ENCODE measurements at places on chromosomes 4 and X.
A peak's percentile ranks its signal among the peaks of the same experiment; 100 is the strongest.

DNA sequence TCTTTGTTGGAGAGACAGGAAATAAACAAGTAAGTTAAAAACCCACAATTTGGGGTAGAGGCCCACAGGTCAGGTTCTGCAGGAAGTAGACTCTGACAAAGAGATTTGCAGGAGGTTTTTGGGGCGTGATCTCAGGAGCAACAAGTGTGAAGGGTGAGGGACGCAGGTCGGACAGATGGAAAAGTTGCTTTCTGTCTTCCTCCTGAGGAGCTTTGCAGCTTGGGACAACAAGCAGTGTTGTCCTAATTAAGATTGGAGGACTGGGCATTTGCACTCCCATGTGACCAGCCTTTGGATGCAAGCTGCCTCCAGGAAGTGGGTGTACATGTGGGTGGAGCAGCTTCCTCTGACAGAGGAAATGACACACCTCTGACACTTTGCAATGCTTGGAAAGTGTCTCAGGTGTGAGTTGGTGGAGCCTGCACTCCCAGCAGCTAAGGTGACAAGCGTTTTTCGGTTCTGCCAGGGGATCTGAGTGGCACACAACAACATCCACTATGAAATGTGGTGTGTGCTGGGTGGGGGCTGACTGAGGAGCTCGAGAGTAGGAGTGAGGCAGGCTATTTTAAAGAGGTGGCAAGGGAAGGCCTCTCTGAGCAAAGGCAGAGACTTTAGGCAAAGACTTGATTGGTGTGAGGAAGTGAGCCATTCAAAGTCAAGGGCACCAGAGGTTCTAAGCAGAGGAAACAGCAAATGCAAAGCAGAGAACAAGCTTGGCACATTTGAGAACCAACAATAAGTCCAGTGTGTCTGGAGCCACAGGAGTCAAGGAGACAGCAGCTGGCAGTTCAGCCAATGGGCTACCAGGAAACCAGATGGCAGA is 339.8 kb upstream of the GATB start:
- peak; percentile 90 for DNase-seq

- no peak for DNase-seq
Measured at GRCh38 chrX:80139564-80139963, 125.0 kb downstream of the TBX22 start.

GRCh38 chr4:95066050-95066449 is 308.3 kb downstream of the BMPR1B start:
- DNase-seq: no peak

- DNase-seq: no peak
Measured at GRCh38 chr4:48543796-48544195, 53.7 kb downstream of the ZAR1 start.

DNA sequence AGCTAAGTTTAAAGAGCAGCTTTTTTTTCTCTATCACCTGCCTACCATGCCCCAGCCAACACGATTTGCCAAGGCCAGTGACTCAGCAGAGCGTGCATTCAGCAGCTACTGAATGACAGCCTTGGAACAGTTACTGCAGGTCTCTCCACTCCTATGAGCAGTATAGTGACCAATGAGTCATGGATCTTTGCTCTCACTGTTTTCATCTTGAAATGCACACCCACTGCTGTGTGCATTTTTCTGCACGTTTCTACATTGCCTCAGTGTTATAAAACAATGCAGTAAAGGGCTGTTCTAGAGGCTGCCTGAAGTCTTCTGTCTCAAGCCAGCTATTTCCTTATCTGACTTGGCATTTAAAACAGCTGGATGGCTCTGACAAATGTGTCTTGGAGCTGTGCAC is 66.0 kb upstream of the C4orf54 start:
- DNase-seq: no peak

- no peak for DNase-seq
Measured at GRCh38 chr4:105088110-105088879, 58.4 kb upstream of the TET2 start.

- no peak for DNase-seq
Measured at GRCh38 chrX:154658957-154659356, 5.6 kb upstream of the CTAG2 start.

DNA sequence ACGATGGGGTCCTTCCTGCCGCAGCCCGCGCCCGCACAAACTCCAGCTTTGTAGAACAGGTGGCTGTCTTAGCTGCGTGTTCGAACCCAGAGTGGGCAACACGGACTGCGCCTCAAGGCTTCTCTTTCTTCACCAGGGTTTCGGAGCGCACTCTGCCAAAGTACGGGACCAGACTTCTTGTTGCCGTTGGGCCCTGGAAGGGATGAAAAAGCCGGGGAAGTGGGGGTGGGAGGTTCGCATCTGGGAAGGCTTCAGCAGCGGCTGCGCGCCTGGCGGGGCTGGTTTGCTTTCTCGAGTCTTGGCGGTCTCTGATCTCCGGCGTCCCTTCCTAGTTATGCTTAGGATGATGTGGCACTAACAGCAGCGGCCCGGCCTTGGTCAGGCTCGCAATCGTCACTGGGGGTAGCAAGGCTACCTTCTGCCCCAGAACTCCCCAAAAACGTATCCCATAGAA is 673 bp downstream of the PARM1 start:
- DNase-seq: no peak

GRCh38 chr4:4867375-4868039 is 8.0 kb downstream of the MSX1 start:
- no peak for DNase-seq

GRCh38 chrX:46202733-46203514 is 342.3 kb downstream of the ZNF674 start:
- DNase-seq: no peak

DNA sequence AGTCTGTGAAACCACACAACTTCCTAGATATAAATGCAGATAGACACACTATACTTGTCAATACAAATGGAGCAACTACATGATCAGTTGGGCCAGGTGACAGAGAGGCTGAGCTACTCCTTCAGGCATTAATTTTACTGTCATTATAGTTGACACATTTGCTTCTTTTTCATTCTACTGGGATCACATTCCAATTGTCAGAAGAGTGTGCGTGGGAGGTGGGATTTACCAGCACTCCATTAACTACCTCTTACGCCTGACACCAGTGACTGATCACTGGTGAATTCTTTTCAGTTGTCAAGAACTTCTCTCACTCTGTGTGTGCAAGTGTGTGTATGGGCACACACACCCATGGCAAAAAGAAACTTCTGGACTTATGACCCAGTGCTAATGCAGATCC is 94.2 kb upstream of the DIAPH2 start:
- DNase-seq: no peak

- DNase-seq: no peak
Measured at GRCh38 chr4:158229768-158230167, 19.5 kb downstream of the TMEM144 start.

DNA sequence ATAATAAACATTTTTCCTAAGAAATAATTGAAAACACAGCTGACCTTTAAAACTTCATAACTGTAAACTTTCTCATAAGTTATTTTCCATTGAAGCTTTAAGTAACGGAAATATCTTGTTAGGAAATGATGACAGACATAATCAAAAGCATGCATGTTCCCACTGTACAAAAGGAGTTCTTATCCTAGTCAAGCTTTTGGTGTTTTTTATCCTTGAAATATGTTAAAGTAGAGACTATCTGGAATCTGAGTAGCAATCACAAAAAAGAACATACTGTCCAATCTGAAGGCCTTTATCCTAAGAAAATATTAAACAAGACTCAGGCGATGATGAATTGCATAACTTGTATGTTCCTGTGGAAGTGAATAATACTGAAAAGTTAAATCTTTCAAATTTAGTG is 14.4 kb downstream of the GEMIN8 start:
- no peak for DNase-seq

DNA sequence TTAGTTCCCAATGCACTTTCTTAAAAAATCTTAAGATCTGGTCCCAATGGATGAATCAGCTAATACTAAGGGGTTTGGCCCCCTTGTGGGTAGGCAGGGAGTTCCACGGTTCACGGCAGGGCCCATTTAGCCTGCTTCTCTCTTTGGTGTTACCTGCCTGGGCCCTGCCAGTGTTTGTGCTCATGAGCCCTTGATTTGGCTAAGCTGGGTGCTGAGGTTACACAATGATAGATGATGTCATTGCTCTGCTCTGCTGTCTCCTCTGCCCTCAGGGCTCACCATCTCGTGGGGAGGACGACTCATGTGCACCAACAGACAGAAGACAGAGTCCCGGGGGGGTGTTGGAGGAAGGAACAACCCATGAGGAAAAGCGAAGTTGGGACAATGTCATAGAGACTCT is 24.4 kb downstream of the RTL5 start:
- DNase-seq: no peak

DNA sequence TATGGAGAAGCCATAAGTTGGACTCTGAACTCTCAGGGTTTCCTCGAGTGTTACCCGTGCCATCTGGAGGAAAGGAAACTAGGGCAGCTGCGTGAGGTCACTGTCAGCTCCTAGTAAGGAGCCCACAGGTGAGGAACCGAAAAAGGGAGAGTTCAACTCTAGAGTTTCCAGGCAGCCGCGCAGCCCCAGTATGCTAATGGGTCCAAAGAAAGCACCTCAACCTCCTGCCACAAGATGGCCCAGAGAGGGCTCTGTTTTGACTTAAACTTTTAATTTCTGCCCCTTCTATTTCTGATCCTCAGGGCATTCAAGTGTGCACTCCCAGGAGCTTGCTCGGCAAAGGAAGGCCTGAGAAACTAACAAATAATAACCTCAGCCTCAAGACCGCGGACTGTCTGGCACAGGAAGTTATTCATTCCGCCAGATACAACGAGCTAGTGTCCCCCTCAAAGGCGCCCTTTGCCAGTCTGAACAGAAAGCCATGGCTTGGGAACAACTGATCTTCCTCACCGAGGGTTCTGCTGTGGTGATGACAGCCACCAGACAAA is 13.9 kb downstream of the SCARB2 start:
- DNase-seq: no peak

- peak; percentile 23 for DNase-seq
Measured at GRCh38 chrX:66046612-66047235, 6.8 kb upstream of the VSIG4 start.

- no peak for DNase-seq
Measured at GRCh38 chr4:2574863-2575262, 38.4 kb downstream of the FAM193A start.

GRCh38 chr4:8315435-8316250 is 46.1 kb downstream of the HTRA3 start:
- DNase-seq: no peak

- DNase-seq: no peak
Measured at GRCh38 chr4:106746451-106746850, 289.7 kb downstream of the DKK2 start.

DNA sequence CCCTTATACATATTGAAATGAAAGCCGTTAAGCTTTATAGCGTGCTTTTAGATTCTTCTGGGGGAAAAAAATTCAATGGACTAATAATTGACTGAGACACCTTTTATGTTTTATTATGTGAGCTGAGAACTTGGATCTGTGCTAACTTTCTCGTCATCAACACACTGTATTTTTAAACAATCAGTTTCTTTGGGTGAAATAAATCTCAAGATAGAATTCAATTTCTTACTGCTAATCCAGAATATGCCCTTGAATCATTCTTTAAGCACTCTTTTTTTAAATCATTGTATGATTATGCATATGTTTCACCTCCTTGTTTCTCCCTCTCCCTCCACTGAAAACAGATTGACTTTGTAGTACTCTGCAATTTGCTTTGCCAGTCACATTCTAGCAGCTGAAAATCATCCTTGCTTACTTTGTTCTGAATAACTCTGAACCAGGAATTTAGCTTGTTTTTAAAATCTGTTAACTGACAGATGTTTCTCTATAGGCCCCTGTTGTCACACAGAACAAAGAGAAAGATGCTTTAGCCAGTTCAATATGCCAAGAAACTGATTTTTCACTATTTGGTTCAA is 81.5 kb downstream of the SLIT2 start:
- no peak for DNase-seq

GRCh38 chr4:183200453-183200852 is 101.4 kb downstream of the WWC2 start:
- DNase-seq: no peak

- DNase-seq: no peak
Measured at GRCh38 chrX:56107320-56107719, 124.8 kb upstream of the KLF8 start.

GRCh38 chrX:42694260-42694815 is 83.6 kb downstream of the PPP1R2C start:
- DNase-seq: no peak

DNA sequence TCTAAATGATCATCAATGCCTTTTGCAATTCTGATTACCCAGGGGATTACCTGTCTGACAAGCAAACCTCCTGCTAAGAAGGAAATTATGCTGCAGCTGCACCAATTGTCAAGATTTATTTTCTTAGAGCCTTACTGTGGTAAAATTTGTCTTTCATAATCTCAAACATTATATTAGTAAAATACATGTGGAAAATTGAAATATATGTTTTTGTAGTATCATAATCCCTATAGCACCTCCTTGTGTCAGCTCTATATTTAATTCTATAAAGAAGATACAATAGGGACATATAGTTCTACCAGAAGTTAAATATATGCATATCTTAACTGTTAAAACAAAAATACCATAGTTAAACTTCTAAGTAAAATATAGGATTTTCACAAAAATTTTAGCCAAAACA is 655.6 kb upstream of the PCDH10 start:
- DNase-seq: no peak

- DNase-seq: no peak
Measured at GRCh38 chrX:20159797-20160385, 18.3 kb upstream of the EIF1AX start.

- peak; percentile 7 for DNase-seq
Measured at GRCh38 chrX:13755254-13755653, 20.7 kb downstream of the OFD1 start.

GRCh38 chr4:123453061-123453680 is 56.6 kb downstream of the SPRY1 start:
- no peak for DNase-seq

- no peak for DNase-seq
Measured at GRCh38 chr4:26174027-26174426, 146.8 kb upstream of the RBPJ start.

DNA sequence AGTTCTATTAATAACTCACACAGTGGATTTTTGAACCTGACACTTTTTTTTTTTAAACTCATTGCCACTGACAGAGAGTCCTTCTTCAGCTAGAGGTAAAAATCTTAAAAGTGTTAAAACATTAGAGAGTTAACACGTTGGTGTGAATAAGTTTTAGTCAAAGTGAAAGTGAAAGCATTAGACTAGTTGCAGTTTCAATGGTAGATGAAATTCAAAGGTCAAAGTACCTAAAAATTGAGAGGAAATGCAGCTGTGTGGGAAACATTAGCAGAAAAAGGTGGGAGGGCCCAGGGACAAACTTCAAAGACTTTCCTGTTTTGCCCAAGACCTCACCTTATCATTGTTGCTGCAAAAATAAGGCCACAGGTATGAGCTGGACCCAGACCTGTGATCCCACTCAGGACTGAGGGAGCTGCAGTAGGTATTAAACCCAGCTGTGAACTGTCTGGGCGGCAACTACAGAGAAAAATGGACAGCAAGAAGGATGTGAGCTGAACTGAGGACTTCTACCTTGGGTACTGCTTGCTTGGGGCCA is 17.6 kb upstream of the GABRA4 start:
- peak; percentile 4 for DNase-seq

- DNase-seq: no peak
Measured at GRCh38 chr4:9845791-9846493, 64.5 kb downstream of the DRD5 start.

DNA sequence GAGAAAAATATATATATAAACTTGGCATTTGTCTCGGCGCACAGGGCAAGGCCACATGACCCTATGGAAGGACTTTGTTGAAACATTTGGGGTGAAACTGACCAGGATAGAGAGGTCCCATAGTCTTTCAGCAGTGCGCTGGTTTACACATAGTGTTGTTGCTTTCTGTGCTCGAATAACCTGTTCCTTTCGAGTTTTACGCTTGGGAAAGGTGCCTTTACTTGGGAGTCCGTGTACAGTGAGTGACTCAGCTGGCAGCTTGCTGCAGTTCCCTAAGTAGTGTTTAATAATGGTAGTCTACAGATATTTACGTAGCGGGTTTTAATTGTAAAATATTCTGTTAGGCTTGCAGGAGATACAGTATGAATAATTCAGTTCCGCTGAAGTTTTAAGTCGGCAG is 578 bp downstream of the APOOL start:
- no peak for DNase-seq
